ENCODE measurements at places on chromosomes 1 and 21.

DNA sequence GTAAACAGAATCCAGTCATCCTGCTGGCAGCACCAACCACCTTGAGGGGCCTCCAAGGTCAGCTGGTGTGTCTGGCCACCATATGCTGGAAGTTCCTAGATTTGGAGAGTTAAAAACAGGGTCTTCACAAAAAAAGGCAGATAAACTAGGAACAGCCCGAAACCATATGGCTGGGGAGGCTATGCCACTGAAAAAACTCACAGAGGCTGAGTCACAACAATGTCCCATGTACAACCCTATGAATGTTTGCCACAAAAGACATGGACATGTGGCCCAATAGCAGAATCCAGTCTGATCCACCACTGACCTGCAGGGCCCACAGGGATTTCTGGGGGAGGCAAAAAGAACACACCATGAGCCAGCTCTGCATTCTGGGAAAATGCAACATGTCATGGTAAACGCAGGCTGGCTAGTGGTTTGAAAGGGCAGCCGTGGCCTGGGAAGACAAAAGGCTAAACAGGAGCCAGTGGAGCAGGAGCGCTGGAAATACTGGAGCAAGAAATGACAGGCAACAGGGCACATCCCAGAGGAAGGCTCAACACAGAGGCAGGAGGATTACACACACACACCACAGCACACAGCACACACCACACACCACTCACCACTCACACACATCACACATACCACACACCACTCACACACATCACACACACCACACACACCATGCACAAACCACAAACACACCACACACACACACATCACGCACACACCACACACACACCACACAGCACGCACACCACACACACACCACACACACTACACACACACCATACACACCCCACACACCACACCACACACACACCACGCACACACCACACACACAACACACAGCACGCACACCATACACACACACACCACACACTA is 55.4 kb downstream of the HSF2BP start:
- no peak for DNase-seq

DNA sequence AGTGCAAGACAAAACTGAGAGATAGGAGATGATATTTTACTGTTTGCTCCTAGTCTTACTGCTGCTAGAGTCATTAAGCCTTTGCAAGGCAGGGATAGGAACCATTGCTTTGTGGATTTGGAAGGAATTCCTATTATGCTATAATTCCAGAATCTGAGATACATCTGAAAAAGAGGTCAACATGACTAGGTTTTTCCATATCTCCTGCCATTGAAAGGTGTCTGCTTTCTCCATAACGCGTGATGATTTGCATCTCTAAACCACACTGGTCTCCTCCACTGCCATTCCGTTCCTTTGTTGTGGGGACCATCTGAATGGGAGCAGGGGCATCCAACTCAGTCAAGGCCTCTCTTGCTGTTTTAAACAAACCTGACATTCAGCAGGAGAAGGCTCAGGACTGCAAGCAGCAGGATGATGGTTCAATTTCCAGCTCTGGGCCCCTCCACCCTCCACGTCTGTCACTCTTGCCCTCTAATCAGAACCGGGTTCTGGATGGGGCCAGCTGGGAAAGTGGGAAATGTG is 45.2 kb downstream of the PLPP3 start:
- DNase-seq: no peak

GRCh38 chr1:174584071-174584470 is 136.3 kb downstream of the GPR52 start:
- DNase-seq: no peak

DNA sequence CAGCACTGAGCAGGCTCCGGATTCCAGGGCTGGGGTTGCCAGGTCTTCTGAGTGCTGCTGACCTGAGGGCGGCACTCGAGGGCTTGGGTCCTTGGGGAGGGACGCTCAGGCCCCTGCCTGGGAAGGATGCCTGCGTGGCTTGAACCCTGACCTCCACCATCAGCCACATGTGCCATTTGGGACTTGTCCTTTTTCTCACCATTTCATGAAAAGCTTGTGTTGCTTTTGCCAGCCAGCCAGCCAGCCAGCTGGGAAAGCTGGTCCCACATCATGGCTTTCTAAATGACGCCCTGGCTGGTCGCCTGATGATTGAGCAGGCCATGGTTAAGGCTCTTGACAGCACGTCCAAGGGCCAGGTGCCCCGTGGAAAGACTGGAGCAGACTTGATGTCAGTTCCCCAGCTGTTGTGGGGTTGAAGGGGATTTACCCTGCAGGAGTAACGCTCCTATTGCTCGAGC is 168.7 kb downstream of the CAMTA1 start:
- DNase-seq: no peak

GRCh38 chr1:147625362-147625995 is 44.8 kb downstream of the ACP6 start:
- DNase-seq: no peak

- DNase-seq: no peak
Observed at GRCh38 chr21:42533963-42534355, 20.3 kb downstream of the SLC37A1 start.

DNA sequence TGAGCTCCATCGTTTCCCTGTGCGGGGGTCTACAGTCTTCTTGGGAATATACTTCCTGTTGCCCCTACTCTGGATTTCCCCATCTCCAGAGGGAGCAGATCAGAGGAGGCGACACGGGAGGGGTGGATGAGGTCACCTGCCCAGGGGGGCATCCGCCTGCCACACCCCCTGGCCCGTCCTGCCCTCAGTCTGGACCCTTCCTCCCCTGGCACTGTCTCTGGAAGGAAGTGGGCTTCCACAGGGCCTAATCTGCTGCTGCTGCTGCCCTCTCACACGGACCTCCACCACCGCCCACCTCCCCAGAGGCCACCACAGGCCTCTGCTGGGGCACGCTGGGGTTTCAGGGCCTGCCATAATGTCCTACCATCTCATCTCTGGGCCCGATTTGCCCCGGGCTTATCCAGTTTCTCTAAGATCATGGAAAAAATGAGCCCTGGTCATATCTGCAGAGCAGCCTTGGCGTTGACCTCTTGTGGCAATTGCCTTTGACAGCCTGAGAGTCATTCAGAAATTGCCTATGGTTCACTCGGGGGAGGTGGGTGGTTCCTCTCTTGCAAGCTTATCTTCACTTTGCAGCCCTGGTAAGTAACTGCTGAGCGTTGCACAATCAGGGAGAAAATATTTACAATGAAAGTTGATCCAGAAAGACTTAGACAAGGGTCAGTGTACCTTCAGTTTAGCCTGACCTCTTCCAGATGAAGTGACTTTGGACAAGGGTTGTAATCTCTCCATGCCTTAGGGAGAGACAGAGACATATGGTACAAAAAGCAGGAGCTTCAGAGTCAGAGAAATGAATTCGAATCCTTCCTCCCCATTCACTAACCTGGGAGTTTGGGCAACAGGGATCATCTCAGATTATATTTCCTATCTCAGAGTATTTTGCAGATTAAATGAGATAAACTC is 252.4 kb downstream of the TOMM20 start:
- no peak for DNase-seq

- no peak for DNase-seq
Observed at GRCh38 chr1:214506972-214507431, 44.4 kb downstream of the PTPN14 start.

DNA sequence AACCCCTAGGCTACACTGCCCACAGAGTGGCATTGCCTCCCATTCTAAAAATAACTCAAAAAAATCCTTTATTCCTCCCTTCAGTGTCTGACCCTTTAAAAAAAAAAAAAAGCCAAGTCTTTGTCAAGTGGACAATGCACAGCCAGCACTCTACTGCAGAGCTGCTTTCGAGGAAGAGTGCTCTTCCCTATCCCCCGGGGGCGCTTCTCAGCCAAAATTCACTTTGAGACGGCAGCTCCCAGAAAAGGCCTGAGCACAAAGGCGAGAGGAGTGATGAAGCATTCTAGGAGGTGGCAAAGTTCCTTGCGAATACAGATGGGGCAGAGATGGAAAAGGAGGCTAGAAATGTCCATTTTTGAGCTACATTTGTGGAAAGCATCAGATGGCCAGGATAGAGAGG is 23.3 kb downstream of the EPHA10 start:
- DNase-seq: no peak

GRCh38 chr1:92424381-92424780 is 62.3 kb downstream of the GFI1 start:
- no peak for DNase-seq

- no peak for DNase-seq
Observed at GRCh38 chr1:17273096-17273495, 24.2 kb downstream of the PADI3 start.

GRCh38 chr21:35485364-35485763 is 436.3 kb upstream of the RUNX1 start:
- no peak for DNase-seq

GRCh38 chr1:12333036-12333785 is 103.4 kb downstream of the VPS13D start:
- DNase-seq: no peak

GRCh38 chr21:46153247-46154154 is 1.9 kb downstream of the FTCD start:
- no peak for DNase-seq

- no peak for DNase-seq
Observed at GRCh38 chr1:153028766-153029165, 2.2 kb upstream of the SPRR1B start.

GRCh38 chr1:163357378-163357777 is 35.6 kb downstream of the NUF2 start:
- DNase-seq: no peak

DNA sequence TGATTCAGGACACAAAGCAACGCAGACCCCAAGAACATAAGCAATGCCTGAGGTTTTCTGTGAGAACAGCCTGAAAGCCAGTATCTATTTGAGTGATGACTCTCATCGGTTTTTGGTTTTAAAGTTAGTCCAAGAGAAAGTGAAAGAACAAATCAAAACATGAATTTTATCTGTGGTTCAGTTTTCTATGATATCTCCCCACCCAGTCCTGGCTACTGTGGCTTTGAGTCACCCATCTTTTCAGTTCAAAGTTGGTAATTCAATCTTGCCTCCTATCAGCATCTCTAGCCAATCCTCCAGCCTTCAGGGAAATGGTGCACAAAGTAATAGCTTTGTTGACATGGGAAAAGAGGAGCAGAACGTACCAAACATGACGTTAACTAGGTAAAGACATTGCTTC is 40.5 kb upstream of the KRTAP19-8 start:
- DNase-seq: no peak

DNA sequence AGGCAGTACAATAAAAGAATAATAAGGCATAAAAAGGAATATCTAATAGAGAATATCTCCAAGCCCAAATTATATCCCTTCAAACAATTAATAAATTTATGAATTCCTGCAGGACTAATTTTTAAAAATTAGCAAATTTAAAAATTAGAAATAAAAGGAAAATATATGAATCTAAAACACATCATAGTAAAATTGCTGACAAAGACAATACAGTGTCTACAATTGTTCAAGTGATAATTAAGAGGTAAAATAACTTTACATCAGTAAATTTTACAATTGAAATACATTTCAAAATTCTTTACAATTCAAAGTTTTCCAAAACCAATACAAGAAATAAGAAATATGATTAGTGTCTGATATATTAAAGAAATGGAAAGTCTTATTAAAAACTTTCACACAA is 22.8 kb upstream of the OLFM3 start:
- no peak for DNase-seq

- no peak for DNase-seq
Observed at GRCh38 chr1:172627702-172628101, 31.2 kb upstream of the FASLG start.

DNA sequence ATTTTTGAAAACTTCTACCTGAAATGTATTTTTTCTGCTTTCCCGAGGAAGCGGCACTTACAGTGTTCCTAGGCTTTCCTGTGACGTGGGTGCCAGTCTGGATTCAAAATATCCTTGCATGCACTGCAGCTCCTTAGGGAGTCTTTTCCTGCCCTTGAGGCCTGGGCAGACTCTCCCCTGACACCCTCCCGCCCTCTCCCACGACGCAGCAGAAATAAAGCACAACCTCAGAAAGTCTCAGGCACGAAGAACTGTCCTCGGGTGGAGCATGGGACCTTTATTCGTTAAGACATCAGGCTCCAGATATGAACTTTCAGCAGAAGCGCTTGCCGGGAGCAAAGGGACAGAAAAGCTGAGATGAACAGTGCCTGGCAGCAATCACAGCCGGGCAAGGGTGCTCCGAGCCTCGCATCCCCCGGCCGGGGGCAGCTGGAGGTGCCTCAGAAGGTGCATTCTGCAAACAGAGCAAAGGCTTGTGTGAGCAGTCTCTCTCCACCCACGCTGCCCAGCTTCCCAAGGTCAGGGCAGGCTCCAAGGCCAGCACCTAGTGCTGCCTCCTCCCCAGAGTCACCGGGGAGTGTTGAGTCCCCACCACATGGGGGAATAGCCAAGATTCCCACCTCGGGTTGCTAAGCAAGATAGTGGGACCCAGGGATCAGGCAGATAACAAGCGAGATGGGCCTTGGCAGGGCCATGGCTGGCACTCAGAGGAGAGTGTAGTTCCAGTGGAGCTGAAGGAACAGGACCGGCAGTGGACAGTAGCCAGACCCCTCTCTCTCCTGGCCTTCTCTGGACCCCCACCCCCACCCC is 3.2 kb downstream of the TFF3 start:
- no peak for DNase-seq

DNA sequence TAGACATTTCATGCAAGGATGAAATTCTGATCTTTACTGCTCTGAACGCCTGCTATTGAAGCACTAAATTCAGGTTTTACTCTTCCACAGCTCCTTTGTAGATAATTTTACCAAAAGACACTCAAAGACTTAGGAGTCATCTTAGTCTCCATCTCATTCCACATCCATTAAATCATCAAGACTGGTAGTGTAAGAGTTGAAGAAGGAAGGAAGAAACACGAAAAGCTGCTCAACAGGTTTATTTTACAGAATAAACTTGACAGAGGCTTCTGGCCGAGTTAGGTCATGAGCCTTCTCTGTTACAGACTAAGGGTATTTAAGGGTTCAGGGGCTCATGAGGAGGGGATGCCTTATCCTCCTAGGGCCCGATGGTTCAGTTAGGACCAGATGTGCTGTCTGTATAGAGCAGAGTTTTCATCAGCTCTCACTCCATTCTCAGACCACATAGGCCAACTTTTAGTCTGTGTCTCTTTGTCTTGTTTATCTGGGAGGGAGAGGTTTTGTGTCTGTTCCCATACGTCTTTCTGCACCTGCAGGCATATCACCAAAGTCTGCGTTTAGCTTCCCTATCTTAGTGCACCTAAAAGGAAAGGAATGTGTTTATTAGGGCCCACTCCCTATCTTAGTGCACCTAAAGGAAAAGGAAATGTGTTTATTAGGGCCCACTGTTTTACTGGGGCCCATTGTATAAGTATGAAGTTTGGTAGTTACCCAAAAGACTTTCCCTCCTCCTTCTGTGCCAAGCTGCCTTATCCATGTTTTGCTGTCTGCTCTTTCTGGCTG is 57.4 kb upstream of the RGS18 start:
- DNase-seq: no peak

GRCh38 chr1:207848234-207848633 is 62.7 kb downstream of the CD34 start:
- DNase-seq: no peak
